Brain pericyte (primary cell): ENCODE measurements at places on chromosomes 13 and 19.

GRCh38 chr19:32687681-32688080 is 3.9 kb upstream of the NUDT19 start:
- DNase-seq: no peak

- no peak for DNase-seq
Observed at GRCh38 chr19:49567861-49568441, 12.4 kb downstream of the NOSIP start.

DNA sequence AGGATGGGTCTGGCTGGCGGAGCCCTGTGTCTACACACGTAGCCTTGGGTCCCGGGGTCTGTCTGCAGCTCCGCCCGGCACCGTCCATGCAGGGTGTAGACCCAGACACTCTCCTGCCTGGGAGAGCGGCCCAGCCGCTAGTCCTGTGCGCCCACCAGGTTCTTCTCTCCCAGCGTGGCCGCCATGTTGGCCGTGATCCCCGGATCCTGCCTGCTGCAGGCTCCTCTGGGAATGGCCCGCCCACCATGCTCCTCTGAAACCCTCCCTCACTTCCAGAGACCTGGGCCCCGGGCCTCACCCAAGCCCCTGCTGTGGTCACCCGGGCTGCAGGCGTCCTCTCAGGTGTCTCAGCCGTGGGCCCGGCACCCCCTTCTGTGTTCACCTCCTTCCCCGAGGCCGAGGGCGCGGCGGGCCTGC is 57.7 kb upstream of the MCF2L start:
- DNase-seq: no peak

- DNase-seq: no peak
Observed at GRCh38 chr13:43786472-43786765, 353 bp downstream of the ENOX1 start.

- no peak for DNase-seq
Observed at GRCh38 chr19:5644037-5644436, 21.2 kb downstream of the SAFB start.
